ENCODE measurements at places on chromosomes 3 and 15. TPM values are rescaled to one million over a fixed set of nuclear protein-coding genes. Genes with fewer than 3 reads are reported as not detected.

The GPR27 gene
- total RNA-seq = 3.0 TPM

The MUC13 gene
- total RNA-seq = 7.1 TPM

The KIF15 gene
- total RNA-seq = 7.9 TPM

The SLC9A9 gene
- 0.23 TPM for total RNA-seq

The DUOX2 gene
- 0.03 TPM for total RNA-seq

The CPNE4 gene
- 6.8 TPM for total RNA-seq

The ZIC4 gene
- not detected for total RNA-seq

The GNAT1 gene
- not detected for total RNA-seq

The GOLGA8S gene
- total RNA-seq = 0.08 TPM

The SPATA12 gene
- total RNA-seq = 0.30 TPM

The CHP1 gene
- 62.4 TPM for total RNA-seq

The FBLN2 gene
- 2.5 TPM for total RNA-seq

The MST1 gene
- total RNA-seq = 1.9 TPM

The ARRDC4 gene
- total RNA-seq = 0.09 TPM

The REC114 gene
- total RNA-seq = not detected

The KNG1 gene
- total RNA-seq = not detected

The KBTBD8 gene
- 0.73 TPM for total RNA-seq

The SLC12A6 gene
- total RNA-seq = 4.7 TPM

The CKMT1B gene
- 1.9 TPM for total RNA-seq

The GOLGA6L6 gene
- not detected for total RNA-seq

The FOXB1 gene
- total RNA-seq = not detected

The CYP8B1 gene
- total RNA-seq = not detected

The CATSPER2 gene
- 0.69 TPM for total RNA-seq

The TRAT1 gene
- total RNA-seq = not detected

The CORO2B gene
- 3.0 TPM for total RNA-seq

The ZNF280D gene
- total RNA-seq = 12.6 TPM

The ATP2C1 gene
- total RNA-seq = 37.0 TPM

The GOLGB1 gene
- 13.6 TPM for total RNA-seq

The SMCO1 gene
- total RNA-seq = not detected

The ITGB5 gene
- 462 TPM for total RNA-seq

The SLC24A5 gene
- not detected for total RNA-seq

The ALDH1A3 gene
- total RNA-seq = 14.5 TPM

The NUSAP1 gene
- 61.1 TPM for total RNA-seq

The ZNF860 gene
- total RNA-seq = 1.1 TPM

The SLC9C1 gene
- total RNA-seq = not detected
